Stimulated activated CD4-positive, alpha-beta T cell treated with anti-CD3 and anti-CD28 coated beads, Interleukin-4, amount 100 ng/mL, for 4 hours (primary cell): ENCODE measurements at places on chromosomes 16 and 17.

GRCh38 chr16:46949241-46949892 lies 24.1 kb downstream of the DNAJA2 start:
- no peak for DNase-seq

GRCh38 chr17:50396261-50397110 lies 837 bp downstream of the LRRC59 start:
- DNase-seq: peak; percentile 12

- DNase-seq: no peak
These were observed 240.9 kb downstream of the CDH11 start for GRCh38 chr16:64880994-64881393.

GRCh38 chr17:3260163-3260562 lies 38.0 kb downstream of the OR3A1 start:
- no peak for DNase-seq

DNA sequence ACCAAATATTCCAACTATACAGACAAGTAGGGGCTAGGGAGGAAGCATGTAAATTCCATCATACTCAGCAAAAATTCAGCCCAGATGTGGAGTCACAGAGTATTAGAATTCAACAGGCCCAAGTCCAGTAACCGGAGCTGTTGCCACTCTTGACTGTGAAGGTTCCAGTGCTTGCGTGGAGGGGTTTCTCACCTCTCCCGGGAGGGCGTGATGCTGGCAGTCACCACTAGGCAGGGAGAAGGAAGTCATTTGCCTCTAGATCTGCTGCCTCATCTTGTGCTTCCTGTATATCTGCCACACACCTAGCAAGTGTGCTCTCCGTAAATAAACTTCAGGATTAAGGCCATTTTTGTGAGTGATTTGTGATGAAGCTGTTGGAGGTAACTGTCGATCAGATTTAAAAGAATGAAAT lies 1.0 kb upstream of the CKLF start:
- DNase-seq: peak; percentile 53

DNA sequence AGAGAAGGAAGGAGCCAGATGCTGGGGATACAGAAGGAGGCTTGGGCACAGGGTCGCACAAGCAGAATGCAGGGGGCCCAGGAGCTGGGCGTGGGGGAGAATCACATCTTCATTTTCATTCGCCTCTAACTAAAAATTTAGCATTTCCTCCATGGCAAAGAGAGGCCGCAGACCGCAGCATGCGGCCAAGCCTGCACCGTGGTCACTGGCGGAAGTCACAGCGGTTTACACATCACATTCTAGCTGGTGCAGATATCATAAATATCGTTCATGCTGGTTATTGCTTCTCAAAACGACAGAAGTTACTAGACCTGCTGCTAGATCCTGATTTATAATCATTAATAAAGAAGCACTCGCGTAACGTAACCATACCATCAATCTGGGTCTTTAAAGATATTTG lies 162.0 kb downstream of the NTN1 start:
- DNase-seq: no peak

DNA sequence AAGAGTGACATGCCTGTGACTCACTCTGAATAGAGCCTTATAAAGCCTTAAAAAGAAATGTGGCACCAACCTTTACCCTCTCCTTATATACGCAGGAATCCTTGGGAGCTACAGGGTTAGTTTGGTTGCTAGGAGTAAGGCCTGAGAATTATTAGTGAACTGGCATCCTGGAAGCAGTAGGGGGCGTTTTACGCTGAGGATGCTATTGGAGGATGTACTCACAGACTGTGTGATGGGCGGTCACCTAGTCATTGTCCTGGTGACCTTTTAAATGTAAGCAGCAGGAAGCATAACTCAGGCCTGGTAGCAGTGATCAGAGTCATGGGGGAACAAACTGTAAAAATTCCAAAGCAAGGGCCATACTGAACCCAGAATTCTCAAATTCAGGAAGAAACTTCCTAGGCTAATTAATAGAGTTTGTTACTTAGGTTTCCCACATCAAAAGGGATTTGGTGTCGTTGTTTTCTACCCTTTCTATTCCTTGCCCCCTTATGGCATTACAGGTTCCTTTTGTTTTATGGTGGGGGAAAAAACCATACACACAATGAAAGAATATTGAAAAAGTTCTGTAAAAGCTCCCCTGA lies 153.8 kb downstream of the SNX11 start:
- DNase-seq: no peak

GRCh38 chr17:74605361-74605760 lies 13.3 kb upstream of the CD300LD start:
- no peak for DNase-seq

DNA sequence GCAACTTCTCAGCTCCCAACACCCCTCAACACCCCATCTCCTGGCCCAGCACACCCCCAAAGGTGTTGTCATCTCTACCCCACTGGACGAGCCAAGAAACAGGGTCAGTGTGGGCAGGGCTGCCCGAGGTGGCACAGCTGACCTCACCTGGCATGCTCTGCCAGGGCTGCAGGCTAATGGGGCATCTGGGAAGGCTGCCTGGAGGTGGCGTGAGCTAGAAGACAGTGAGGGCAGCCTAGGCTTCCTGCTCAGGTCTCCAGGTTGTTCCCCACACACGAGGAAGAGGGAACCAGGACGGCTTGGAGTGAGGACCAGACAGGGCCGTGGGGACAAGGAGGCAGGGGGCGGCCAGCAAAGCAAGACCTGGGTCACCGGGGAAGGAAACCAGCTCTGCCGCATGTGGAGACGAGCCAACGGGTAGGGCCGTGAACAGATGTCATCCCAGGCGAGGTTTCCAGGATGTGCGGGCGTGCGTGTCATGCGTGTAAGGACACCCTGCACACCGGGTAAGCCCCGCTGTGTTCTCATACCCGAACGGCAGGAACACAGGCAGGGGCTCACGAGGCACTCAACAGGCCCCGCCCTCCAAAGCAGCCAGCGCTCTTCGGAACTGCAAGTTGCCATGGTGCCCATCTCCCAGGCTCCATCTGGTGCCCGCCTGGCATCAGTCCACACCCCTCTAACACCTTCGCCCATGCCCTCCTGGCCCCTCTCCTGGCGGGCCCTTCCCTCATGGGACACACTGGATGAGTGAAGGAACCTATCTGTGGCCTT lies 29.6 kb upstream of the PVALEF start:
- DNase-seq: no peak

- DNase-seq: no peak
These were observed 31.0 kb downstream of the ERCC4 start for GRCh38 chr16:13950821-13951547.

DNA sequence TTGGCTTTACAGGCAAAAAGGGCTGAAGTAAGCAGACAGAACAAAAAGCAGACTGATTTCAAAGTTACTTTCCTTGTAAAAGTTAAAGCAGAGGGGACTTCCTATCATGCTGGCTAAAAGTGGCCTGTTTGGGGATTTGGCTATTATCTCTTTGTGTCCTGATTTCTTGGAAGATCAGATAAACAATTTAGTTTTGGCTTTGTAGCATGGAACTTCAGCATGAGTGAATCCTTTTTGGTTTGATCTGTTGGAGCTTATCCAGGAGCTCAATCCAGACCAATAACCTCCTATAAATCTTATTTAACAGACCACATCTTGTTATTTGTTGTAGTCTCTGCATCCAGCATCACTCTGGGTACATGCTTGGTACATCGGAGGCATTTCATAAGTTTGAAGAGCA lies 8.9 kb upstream of the RNF112 start:
- DNase-seq: no peak

DNA sequence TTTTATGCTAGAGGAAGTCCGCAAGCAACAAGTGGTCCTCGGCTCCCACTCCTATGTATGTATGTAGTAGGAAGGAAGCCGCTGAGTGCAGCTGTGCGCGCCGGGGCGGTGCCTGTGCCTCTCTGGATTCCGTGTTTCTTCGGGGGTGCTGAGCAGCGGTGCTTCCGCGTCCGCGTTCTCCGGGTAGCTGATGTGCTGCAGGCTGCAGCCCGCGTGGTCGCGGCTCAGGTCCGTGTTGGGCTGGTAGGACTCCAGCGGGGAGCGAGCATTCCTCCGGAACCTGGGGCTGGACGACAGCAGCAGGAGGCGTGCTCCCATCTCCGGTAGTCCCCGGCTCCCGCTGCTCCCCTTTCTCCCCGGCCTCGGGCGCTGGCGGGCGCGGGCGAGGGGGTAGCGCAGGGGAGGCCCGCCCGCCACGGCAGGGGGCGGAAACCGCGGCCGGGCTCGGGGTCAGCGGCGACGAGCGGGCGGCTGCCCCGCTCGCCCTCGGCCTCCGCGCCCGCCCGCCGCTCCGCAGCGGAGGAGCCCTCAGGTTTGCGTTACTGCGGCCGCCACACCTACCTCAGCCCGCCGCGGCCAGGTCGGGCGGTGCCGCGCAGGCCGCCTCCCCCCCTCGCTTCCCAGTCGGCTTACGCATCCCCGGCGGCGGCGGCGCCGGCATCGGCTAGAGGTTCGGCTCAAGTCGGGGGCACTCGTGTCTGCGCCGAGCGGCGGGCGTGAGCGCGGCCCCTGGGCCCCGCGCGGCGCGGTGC lies 487 bp downstream of the C17orf67 start:
- peak; percentile 59 for DNase-seq

- no peak for DNase-seq
These were observed 393.9 kb upstream of the MAF start for GRCh38 chr16:79994418-79994817.

GRCh38 chr16:80672379-80672778 lies 131.6 kb downstream of the DYNLRB2 start:
- no peak for DNase-seq

- no peak for DNase-seq
These were observed 11.3 kb downstream of the CORO7 start for GRCh38 chr16:4404967-4405696.

DNA sequence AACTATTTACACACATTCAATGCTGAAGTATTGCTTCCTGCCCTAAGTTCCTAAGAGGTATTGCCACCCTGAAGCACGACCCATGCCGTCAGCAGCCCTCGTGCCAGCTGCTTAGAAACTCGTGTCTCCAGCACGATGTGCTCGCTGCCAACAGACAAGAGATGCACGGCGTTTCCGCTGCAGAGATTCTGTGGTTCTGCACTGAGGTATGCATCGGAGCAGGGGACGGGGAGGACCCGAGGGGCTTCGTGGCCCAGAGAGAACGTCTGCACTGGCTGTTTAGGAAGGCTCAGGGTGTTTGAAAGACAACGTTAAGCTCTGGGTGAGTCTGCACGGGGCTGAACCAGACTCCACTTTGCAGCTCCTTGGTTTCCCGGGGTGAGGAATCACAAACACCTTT lies 82.7 kb upstream of the CREBBP start:
- peak; percentile 20 for DNase-seq

GRCh38 chr17:66548659-66549310 lies 246.4 kb downstream of the PRKCA start:
- DNase-seq: no peak

- no peak for DNase-seq
These were observed 162.2 kb upstream of the ZFHX3 start for GRCh38 chr16:73210084-73210483.

DNA sequence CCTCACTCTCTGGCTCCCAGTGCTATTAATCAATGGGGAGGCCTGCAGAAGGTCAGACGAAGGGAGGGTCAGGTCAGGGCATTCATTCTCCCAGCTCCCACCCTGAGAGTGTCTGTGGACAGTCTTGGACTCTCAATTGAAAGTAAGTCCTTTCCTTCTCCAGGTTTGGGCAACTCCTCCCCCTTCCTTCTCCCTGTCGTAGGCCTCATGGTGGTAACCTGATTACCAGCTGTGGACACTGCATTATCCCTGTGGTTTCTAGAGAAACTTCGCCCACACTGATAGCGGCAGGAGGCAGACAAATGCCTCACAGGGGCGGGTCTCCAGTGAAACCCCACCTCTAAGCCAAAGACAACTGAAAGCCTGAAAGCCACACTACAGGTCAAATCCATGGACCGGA lies 57.7 kb upstream of the SLC25A19 start:
- DNase-seq: no peak

GRCh38 chr16:69906838-69907401 lies 44.2 kb upstream of the CLEC18A start:
- no peak for DNase-seq
